Astrocyte (in vitro differentiated cells and primary cell): ENCODE measurements at places on chromosomes 1 and 21. TPM values are rescaled to one million over a fixed set of nuclear protein-coding genes. Genes with fewer than 3 reads are reported as not detected.

The CASZ1 gene
- 3.5 and 4.0 TPM in 2 replicates for total RNA-seq

DNA sequence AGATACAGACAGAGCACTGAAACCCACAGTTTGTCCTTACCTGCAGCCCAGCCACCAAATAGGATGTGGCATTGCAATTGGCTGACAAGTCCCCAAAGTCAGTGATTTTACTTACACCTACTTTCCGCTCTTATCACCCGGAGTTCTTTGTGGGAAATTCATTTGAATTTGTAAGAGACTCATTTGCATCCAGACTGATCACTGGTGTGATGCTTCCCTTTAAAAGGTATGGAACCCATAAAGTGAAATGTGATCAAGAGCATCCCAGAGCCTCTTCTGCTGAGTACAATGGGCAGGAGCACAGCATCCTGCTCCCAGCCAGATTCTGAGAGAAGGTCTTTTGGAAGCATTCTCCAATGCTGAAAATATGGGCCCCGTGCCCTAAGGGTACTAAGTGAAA lies 161.4 kb downstream of the DAB1 start:
- no peaks in the 10 kb centered on the region for H3K36me3 ChIP-seq
- H3K4me1 ChIP-seq: no peaks in the 10 kb centered on the region
- H3K27me3 ChIP-seq: no peaks in the 10 kb centered on the region
- H3K27ac ChIP-seq: no peak overlapping the region
- no peak for DNase-seq

- no peak overlapping the region for H3K27ac ChIP-seq
- H3K36me3 ChIP-seq: no peaks in the 10 kb centered on the region
- no peak for DNase-seq
These were observed 308.0 kb downstream of the CAMTA1 start for GRCh38 chr1:7093297-7093696.

DNA sequence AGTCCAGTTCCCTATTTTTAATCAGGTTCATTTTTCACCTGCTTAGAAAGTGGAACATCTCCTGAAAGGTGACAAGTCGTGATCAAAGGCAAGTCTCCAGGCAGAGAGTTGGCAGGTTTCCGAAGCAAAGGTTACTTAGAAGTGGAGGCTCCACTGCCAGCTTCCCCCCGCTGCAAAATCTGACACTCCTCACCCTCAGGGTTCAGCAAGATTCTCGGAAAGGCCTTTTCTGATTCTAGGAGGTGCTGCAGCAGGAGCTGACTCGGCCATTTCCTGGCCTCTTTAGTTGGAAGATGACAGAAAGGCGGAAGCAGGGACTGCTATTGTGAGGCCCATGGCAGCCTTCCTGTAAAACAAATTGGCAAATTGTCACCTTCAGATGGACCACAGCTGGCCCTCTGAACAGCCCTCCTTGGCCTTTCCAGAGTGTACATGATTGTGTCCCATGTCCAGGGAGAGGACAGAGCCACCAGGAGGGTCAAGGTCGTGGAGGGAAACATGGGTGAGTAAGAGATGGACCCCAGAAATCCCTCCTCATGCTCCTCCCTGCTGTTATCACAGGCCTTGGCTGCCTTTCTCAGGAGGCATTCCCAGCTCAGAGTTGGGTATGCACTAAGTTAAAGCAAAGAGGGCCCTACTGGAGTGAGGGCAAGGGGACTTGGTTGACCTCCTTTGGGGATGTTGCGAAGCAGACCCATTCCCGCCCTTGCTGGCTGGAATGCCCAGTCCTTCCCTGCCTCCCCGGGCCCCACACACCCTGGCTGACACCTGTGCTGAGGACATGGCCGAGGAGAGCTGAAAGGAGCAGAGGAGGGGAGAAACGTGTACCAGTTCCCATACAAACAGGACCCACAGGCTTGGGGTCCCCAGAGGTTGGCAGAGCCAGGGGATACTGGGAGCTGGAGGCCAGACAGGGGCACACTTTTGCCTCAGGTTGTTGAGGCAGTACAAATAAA lies 115.5 kb upstream of the IRF2BP2 start:
- no peaks in the 10 kb centered on the region for H3K27me3 ChIP-seq
- DNase-seq: no peak
- no peak overlapping the region for H3K4me3 ChIP-seq
- H3K4me1 ChIP-seq: peaks cover 81% of the 10 kb centered on the region

DNA sequence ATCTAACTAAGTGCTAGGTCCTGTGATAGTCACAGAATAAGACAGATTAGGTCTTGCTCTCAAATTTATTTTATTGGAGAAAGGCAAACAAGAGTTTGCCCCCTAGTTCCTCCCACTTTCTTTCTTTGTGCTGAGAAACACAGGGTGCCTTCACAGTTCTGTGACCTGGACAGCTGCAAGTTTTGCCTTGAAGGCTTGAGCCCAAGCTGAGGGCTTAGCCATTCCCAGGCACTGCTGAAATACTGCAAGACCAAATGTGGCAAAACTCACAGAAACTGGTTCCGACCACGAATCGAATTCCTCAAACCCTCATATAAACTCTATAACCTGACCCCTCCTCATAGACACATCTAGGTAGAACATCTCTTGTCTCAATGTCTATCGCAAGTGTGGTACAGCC lies 227.9 kb downstream of the RERE start:
- no peaks in the 10 kb centered on the region for H3K27me3 ChIP-seq
- H3K4me3 ChIP-seq: no peak overlapping the region
- no peak overlapping the region for H3K27ac ChIP-seq
- H3K4me1 ChIP-seq: no peaks in the 10 kb centered on the region
- DNase-seq: no peak

DNA sequence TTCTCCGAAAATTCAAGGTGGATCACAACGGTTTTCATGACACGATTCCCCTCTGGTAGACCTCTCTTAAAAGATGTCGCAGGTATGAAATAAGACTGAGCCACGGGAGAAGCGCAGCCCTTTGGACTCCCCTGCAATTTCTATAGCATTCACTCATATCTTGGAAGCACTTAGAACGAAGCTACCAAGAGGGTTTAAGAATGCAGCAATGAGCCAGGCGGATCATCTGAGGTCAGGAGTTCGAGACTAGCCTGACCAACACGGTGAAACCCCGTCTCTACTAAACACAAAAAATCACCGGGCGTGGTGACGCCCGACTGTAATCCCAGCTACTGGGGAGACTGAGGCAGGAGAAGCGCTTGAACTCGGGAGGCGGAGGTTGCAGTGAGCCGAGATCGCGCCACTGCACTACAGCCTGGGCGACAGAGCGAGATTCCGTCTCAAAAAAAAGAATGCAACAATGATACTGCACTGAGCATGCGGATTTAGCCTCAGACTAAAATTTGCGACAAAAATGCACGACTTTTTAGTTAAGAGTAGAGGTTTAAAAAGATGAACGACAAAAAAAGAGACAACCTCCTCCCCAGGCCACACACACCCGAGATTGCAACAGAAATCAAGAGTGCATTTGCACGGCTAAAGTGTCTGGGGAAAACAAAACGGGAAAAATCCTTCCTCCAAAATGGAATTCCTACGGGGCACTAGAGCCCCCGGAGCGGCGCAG lies 743 bp downstream of the TOMM20 start:
- H3K27me3 ChIP-seq: no peaks in the 10 kb centered on the region
- H3K4me1 ChIP-seq: peaks cover 6% of the 10 kb centered on the region

DNA sequence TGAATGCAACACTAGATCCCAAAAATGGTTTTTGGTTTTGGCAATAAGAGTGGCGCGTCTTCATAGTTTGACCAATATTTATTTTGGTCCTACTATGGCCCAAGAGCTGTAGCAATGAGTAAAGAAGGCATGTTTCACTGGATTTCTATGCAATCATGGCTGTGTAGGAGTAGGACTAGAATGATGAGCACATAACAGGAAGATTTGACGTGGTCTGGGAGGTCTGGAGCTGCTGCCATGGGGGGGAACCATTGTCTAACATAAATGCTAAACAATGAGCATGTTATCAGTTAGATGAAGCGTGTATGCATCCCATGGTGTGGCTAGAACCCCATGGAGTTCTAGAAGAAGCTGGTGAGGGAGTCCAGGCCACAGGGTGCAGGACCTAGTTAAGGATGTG lies 38.3 kb downstream of the OLIG1 start:
- peaks cover 61% of the 10 kb centered on the region for H3K27me3 ChIP-seq
- no peak overlapping the region for H3K4me3 ChIP-seq
- H3K36me3 ChIP-seq: no peaks in the 10 kb centered on the region
- no peaks in the 10 kb centered on the region for H3K4me1 ChIP-seq
- DNase-seq: no peak

DNA sequence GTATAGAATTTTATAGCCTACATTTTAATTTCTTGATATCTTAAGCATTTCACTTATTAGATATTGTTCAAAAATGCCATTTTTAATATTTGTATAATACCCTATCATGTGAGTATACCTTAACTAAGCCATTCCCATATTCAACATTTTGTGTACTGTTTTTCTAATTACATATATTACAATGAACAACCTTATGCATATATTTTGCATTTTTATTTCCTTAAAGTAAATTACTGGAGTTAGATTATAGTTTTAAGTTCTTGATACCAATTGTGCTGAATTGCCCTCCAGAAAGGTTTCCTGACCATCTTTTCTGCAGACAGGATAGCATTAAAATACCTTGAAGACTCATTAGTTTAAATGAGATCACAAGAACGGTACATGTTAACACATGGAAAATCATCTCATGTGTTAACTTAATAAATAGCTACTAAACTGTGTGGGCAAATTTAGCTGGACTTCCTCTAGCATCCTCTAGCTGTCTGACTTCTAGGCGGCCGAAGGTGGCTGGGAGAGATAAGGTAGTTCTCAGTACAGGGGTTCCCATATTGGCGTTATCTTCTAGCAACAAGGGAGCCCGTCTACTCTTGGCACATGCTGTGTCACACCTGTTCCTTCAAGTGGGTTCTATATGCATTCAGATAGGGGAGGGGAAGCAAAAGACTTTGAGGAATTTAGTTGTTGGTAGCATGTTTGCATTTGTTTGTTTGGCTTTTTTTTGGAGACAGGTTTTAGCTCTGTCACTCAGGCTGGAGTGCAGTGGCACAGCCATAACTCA lies 8.9 kb downstream of the DCLRE1B start:
- no peaks in the 10 kb centered on the region for H3K27me3 ChIP-seq
- no peak overlapping the region for H3K27ac ChIP-seq
- H3K36me3 ChIP-seq: peaks cover 23% of the 10 kb centered on the region
- DNase-seq: no peak
- H3K4me1 ChIP-seq: peaks cover 3% of the 10 kb centered on the region

The LRRC71 gene
- 0.14 TPM in 1 of 2 replicates, not detected in the other for total RNA-seq

DNA sequence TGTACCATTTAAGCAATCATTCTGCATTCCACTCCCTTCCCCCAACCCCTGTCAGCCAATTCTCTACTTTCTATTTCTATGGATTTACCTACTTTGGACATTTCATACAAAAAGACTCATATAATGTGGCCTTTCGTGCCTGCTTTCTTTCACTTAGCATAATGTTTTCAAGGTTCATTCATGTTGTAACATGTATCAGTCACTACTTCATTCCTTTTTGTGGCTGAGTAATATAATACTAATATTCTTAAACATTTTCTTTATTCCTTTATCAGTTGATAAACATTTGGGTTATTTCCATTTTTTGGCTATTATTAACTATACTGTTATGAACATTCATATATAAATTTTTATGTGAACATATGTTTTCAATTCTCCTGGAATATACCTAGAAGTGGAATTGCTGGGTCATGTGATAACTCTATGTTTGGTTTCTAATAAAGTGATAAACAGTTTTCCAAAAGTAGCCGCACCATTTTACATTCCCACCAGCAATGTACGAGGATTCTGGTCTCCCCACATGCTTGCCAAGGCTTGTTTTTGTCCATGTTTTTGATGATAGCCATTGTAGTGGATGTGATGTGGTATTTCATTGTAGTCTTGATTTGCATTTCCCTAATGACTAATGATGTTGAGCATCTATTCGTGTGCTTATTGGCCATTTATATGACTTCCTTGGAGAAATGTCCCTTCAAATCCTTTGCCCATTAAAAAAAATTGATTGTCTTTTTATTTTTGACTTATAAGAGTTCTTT lies 61.9 kb upstream of the GNG12 start:
- no peaks in the 10 kb centered on the region for H3K27me3 ChIP-seq
- peaks cover 31% of the 10 kb centered on the region for H3K4me1 ChIP-seq
- no peaks in the 10 kb centered on the region for H3K36me3 ChIP-seq
- no peak for DNase-seq
- H3K27ac ChIP-seq: no peak overlapping the region

DNA sequence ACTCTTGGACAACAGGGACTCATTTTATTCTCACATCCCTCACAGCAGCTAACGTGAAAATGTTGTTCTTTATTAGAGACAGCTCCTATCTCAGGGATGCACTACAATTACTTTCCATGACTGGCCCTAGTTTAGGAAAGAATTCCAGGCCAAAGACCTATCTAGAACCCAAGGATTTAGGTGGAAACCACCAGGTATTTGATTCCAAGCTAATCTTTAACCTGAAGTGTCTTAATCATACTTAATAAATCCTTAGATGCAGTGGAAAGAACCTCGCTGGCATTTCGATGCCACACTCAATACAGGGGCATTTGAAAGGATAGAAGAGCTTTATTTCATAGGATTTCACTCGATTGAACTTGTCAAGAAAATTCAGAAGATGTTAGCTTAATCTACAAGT lies 218.3 kb downstream of the KIF26B start:
- no peak overlapping the region for H3K27ac ChIP-seq
- DNase-seq: no peak
- no peaks in the 10 kb centered on the region for H3K36me3 ChIP-seq
- H3K4me1 ChIP-seq: no peaks in the 10 kb centered on the region

DNA sequence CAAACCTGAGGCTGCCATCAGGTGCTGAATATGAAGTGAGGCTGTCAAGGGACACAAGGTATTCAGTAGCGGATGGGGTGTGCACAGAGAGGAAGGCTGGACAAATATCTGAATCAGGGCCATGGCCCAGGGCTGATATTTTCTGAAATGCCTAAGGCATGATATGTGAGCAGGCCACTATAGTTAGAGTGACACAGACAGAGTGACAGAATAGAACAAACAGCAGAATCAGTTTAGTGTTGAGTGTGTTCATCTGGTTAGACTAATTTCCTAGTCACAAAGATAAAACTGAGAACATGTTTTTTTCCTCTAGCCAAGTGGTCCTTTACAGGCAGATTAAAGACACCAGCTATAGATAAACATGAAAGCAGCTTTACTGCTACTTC lies 3.9 kb downstream of the OVAAL start:
- H3K27ac ChIP-seq: no peak overlapping the region
- no peaks in the 10 kb centered on the region for H3K27me3 ChIP-seq
- H3K4me3 ChIP-seq: no peak overlapping the region
- no peak for DNase-seq
- H3K36me3 ChIP-seq: no peaks in the 10 kb centered on the region

- no peak overlapping the region for H3K27ac ChIP-seq
- H3K4me3 ChIP-seq: no peak overlapping the region
- DNase-seq: no peak
- no peaks in the 10 kb centered on the region for H3K27me3 ChIP-seq
- no peaks in the 10 kb centered on the region for H3K4me1 ChIP-seq
These were observed 30.5 kb upstream of the CLCA4 start for GRCh38 chr1:86516335-86516734.

The OR2T10 gene
- total RNA-seq: not detected in 2 replicates

The CACNA1S gene
- total RNA-seq: not detected in 2 replicates
